Glomerular endothelial cell (primary cell): ENCODE measurements at places on chromosomes 16 and 17.

DNA sequence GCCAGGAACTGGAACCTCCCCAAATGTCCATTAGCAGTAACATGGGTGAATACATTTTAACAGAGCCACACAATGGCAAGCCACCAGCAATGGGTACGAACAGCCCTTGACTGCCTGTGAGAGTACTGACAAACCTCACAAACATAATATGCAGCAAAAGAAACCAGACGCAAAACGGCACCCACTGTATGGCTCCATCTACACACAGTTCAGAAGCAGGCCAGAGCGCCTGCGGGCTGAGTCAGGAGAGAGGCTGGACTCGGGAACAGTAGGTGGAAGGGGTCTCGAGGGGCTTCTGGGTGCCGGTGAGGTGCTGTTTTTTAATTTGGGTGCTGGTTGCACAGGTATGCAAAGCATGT lies 77.4 kb upstream of the TOB1 start:
- no peak for DNase-seq

- DNase-seq, result no peak
Observed at GRCh38 chr16:85755929-85756768, 5.3 kb upstream of the C16orf74 start.

DNA sequence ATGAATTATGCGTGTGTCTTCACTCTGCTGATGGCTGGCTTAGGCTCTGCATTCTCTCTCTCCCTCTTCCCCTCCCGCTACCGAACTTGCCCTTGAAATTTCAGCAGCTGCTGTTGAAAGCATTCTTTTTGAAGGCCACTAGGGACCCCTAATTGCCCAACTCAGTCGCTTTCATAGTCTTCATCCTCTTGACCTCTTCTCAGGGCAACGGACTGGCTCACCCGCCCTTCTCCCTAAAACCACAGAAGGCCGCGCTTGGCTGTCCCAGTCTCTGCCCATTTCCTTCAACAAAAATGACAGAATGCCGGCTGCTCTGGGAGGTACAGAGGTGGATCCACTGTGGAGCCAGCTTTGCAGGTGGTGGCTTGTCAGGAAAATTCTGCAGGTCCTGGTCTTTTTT lies 21.0 kb upstream of the FMNL1 start:
- no peak for DNase-seq

DNA sequence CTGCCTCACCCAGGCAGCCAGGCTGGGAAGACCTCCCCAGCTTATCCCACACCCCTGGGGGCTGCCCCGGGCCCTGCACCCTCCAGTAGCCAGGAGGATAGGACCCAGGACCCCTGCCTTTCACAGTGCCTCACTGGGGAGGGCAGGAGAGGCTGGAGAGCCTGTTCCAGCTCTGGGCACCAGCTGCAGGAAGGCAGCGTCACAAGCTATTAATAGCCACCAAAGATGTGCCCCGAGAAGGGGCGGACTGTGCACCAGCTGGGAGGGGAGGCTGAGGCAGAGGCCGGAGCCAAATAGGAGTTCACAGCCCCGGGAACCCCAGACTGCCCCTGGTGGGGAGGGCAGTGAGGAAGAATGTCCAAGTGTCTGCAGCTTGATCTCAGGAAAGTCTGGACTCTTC lies 8.8 kb downstream of the SBK1 start:
- DNase-seq, result no peak

DNA sequence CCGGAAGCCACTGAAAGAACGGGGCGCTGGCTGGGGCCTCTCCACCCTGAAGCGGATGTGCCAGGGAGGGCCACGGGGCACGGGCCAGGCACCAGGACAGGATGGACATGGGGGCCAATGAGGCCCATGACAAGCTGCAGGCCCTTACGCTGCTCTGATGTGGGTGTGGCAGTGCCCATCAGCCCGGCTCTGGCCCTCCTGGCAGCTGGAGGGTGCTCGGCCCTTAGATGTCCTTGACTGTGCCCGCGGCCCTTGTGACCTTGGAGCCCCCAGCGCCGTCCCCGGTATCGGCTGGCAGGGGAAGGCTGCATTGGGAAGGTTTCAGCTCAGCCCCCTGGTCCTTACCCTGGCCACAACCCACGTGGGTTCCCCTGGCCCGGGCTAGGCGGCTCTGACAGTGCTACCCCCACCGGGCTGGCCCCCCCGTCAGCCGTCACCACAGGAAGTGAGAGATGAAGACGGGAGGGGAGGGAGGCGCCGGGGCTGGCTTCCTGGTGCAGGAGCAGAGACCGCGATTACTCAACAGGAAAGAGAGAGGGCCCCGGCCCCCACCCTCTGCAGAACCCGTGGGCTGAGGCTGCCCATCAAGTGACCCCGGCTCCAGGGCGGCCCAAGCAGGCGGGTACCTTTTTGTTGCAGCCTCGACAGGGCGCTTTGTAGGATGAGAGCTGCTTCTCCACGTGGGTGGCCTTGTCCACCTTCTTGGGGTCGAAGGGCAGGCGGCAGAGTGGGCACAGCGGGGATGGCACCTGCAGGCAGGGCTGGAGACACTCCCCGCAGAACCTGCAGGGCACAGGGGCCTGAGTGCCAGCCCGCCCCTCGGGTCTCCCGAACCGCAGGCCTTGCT lies 5.3 kb downstream of the RNF166 start:
- DNase-seq, result peak; percentile 42

GRCh38 chr17:64120159-64120810 lies 9.7 kb downstream of the ERN1 start:
- no peak for DNase-seq

- DNase-seq, result no peak
Observed at GRCh38 chr16:89550421-89551007, 10.0 kb upstream of the RPL13 start.

- no peak for DNase-seq
Observed at GRCh38 chr17:75471207-75471606, 14.8 kb downstream of the TMEM94 start.

GRCh38 chr17:61452301-61453290 lies at the start of gene TBX4:
Gene TBX4 (plus strand): TSS chr17:61452422. CDS start chr17:61456491, 4,069 bp downstream.
- no peak for DNase-seq

- no peak for DNase-seq
Observed at GRCh38 chr17:77400445-77400870, 259.7 kb downstream of the SEC14L1 start.

GRCh38 chr16:19708296-19709205 lies 9.5 kb downstream of the KNOP1 start:
- no peak for DNase-seq

- no peak for DNase-seq
Observed at GRCh38 chr17:75457047-75457654, 716 bp downstream of the TMEM94 start.

- DNase-seq, result no peak
Observed at GRCh38 chr17:21129023-21129681, 2.4 kb downstream of the DHRS7B start.

- DNase-seq, result no peak
Observed at GRCh38 chr16:12639044-12639443, 164.6 kb downstream of the CPPED1 start.

DNA sequence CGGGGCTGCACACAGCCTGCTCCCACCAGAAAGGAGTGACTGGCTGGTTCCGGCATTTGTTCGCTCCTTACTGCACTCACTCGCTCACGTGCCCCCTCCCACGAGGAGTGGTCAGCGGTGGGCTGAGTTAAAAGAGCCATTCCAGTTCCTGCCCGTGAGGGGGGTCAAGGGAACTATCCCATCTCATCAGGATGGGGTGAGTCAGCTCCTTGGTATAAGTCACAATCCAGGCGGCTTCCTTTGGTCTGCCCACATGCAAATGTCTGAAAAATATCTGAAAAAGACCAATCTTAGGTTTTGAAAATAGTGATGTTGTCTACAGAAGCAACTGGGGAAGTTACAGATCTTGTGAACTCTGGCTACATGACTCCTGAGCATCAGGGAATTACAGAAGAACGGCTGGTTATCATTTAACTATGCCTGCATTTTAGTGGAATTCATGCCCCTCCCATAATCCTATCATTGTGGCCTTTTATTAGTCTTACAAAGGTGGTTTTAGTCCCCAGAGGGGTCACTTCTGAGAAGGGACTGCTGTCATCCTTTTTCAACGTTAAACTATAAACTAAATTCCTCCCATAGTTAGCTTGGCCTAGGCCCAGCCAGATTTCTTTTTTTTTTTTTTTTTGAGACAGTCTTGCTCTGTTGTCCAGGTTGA lies 9.8 kb upstream of the TNFSF12 start:
- DNase-seq, result no peak

DNA sequence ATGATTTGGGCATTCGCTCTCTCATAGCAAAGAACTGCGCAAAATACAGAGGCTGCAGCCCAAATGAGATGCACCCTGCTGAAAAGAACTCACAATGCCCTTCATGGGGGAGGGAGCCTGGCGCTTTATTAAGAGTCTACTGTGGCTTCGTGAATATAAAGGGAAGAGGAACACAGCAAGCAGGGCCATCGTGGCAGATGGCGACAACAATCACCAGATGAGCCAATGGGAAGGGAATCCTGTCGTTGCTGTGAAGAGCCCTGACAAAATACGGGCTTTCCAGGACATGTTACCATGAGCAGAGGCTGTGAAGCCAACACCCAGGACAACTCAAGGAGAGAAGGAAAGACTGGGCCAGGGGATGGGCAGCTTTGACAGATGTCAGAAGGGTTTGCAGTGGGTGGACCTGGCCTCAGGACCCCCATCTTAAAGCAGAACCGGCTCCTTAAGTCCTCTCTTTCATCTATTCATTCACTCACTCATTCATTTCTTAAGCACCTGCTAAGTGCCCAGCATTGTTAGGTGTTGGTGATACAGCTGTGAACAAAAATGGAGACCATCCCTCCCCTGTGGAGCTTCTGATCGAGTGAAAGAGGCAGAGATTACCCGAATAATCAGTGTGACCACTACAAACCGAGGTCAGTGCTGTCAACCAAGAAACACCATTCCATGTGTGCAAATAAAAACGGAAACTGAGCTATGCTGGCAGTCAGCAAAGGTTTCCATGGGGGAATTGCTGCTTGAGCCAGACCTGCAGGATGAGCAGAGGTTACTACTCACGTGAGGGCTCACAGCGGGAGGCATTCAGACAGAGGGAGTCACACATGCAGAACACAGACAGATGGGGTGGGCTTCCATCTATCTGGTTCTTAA lies 125.8 kb downstream of the DYNLRB2 start:
- DNase-seq, result no peak

DNA sequence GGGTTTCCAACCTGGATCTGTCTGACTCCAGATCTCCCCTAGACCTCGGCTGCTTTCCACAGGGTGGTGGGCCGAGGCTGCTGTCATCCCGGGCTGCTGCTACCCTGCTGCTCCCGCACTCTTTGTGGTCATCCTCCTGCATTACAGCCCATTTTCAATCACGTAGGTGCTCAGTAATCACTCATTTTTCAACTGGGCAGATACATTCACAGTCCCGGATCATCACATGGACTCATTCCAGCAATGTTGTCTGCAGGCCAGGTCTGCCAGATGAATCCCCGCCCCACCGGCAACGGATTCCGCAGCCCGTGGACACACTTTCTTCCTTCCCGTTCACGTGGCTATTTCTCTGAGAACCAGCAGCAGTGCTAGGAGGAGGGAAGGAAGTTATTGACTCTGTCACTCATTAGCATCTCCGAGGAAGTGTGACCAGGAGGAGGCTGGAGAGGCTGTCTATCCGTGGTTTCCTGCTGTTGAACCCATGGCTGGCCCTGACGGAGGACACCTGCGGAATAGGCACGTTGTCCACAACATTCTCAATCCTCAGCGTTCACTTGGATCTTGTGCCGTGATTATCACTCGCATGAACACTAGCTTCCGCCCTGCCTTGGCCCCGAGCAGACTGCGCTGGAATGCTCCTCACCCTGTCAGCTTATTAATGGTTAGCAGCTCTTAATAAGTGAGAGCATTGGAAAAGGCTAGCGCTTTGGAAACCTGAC lies 14.7 kb upstream of the ZCCHC14 start:
- DNase-seq, result no peak

DNA sequence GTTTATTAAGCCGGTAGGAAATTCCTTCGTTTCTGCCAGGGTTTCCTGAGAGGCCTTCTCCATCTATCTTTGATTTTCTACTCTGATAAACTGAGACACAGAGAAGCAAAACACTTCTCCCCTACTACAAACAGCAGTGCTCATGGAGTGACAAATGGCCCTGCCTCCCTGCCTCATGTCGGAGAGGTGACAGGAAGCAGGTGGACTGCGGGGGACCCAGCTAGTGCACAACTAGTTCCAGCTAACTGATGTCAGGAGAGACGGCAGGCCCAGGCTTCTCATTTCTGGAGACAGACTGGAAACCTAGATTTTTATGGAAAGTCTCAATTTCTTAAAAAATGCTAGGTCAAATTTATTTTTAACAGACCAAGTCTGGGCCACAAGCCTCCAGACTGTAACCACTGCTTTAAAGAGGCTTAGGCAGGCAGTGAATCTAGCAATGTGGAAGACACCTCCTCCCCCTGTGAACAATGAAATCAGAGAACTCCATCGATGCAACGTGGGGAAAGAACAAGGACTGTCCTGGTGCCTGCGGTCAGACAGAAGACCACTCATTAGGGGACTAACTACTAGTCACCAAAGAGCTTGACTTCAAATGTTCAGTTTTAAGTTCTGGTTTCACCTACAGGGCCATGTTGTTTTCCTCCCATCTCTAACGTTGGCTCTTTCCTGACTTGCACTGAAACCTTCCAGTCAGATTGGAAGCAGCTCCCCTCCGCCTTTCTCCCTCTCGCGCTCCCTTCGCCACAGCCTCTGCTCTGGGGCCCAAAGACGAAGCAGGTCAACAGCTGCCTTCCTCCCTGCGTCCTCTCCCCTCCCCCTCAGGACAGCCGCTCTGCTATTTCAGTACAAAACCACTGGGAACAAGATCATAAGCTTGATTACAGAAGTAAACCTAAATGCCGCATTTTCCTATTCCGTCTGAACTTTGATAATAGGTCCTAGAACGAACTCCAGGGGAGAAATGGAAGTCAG lies 17.6 kb downstream of the GTF3C1 start:
- no peak for DNase-seq

GRCh38 chr17:17541640-17542001 lies 45.4 kb upstream of the RASD1 start:
- DNase-seq, result no peak

DNA sequence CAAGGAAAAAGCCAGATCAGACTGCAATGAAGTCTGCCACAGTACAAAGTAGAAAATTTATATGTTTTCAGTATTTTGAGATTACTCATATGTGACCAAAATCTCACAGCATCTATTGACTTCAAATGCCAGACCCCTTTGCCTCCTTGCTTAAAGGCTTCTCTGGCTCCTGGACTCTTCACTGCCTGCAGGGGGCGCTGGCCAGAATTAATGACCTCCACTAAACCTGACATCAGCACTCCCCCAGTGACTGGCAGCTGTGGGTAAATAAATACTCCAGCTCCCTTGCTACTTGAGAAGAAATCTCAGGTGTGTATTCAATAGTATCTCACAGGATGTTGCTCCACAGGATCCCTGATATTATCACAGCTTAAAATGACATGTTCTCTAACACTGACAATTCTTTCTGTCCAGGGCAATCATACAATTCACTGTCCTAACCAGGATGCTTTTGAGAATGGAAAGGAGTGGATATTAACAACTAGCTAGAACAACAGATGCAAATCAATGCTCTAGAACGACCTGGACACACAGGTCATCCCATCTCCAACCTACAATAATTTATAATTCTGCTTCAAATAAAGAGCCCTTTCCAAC lies 4.0 kb downstream of the BECN1 start:
- no peak for DNase-seq
